ENCODE measurements at places on chromosomes 12 and 14.

- no peak for DNase-seq
Measured at GRCh38 chr12:34400986-34401658, 378.8 kb downstream of the ALG10 start.

GRCh38 chr12:64714551-64714968 lies 44.6 kb downstream of the GNS start:
- DNase-seq, result no peak

DNA sequence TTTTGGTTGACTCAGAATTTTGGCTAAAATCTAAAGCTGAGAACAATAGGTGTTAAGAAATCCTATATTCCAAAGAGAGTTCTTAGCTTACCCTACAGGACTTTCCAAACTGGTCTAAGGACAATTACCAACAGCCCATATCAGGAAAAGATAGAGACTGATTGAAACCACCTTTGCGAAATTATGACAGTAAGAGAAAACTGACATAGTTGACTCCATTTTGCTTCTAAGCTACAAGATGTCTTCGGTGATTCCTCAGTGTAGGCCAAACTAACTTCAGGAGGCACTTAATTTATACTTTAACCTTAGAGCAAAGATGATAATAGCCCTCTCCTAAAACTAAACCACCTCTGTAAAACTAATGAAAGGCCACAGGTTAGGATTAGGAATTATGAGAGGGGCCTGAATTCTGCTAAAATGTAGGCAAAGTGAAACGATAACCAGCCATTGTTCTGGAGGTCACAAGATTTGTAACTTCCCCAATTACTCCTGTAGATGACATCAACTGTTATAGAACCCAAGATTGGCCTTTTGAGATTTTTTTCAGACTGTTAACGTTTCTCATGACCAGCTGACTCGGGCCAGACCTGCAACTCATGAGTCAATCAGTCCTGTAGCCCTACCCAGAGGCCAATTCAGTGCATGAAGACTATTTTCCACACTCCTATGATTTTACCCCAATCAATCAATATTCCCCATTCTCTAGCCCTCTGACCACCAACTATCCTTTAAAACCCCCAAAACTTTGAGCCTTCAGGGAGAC lies 43.0 kb downstream of the KLRG1 start:
- no peak for DNase-seq

GRCh38 chr12:68403296-68403695 lies 71.1 kb upstream of the MDM1 start:
- DNase-seq, result no peak

DNA sequence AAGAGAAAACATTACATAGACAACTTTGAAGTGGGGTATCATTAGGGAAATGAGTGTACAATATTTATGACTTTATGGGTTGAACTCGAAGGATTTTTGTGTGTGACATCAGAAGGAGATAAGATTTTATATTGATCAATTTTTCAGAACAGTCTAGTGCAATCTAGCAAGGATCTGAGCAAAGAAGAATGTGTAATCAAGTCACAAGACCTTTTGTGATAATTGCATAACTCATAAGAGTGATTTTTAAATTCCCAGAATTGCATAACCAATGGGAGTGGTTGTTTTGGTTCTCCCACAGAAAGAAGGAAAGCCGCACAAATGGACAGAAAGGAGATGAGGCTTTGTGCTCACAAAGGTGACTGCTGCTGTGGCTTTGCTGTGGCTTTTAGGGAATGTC lies 441.8 kb upstream of the FLRT2 start:
- DNase-seq, result no peak

DNA sequence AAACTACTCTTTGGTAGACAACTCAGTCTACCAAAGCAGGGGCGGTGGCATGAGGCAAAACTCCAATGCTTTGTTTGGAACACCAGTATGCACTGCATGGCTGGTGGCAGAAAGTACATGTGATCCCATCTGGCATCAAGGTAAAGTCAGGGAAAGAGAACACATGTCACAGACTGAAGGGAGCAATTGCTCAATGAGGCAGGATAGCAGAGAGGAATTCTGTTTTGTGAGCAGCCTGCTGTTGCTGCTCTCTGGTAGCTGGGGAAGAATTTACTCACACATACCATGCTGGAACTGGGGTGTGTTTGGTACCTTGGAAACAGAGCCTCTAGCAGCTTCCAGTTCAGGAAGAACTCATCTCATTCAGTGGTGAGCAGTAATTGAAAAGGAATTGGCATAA lies 84.8 kb downstream of the HELB start:
- no peak for DNase-seq

DNA sequence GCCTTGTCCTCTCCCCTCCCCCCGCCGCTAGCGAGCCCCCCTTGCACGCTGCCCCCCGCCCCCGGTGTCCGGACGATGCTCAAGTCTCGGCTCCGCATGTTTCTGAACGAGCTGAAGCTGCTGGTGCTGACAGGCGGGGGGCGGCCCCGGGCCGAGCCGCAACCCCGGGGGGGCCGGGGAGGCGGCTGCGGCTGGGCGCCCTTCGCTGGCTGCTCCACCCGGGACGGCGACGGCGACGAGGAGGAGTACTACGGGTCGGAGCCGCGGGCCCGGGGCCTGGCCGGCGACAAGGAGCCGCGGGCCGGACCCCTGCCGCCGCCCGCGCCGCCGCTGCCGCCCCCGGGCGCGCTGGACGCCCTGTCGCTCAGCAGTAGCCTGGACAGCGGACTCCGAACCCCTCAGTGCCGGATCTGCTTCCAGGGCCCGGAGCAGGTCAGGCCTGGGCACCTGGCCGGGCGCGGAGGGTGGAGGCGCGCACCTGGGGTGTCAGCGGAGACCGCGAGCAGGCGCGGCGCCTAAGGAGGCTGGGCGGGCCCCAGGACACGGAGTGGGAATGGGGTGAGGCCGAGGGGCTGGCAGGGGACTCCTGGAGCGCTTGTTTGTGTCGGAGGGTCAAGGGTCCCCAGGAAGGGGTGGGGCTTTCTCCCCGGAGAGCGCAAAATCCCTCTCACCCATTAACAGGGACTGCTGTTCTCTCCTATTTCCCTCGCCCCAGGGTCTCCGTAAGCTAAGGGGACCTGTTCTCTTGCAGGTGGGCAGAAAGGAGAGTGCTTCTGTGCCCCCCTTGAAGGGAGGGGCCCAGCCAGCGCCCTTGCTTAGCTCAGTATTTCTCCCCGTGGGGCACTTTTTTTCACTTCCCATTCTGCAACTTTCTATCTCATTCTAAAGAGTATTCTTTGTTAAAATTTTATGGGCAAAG lies 810 bp downstream of the MARCHF9 start:
- DNase-seq, result no peak

- no peak for DNase-seq
Measured at GRCh38 chr12:13154831-13155230, 41.7 kb upstream of the EMP1 start.

DNA sequence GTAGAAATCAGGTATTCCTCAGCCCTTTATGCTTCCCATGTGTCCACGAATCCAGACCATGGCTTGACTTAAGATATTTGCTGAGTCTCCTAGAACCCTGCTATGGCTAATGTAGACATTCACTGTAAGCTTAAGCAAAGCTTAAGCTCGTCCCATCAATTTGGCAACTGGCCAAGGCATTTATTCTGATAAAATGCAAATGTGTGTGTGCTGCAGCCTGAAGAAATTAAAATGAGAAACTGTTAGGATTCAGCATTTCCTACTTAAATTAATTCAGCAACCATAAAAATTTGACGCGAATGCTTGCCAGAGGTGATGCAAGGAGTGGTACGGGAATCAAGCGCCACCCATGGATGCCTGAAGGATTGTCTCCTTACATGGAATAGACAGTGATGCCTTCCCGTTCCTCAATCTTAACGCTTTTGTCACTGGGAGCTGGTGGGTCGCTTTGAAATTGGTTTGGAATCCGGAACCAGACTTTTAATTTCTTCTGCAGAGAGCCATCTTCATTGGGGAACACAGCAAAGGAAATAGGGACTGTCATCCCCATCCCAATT lies 13.2 kb downstream of the HEBP1 start:
- no peak for DNase-seq

- DNase-seq, result no peak
Measured at GRCh38 chr12:96036765-96037455, 1.5 kb upstream of the LTA4H start.

DNA sequence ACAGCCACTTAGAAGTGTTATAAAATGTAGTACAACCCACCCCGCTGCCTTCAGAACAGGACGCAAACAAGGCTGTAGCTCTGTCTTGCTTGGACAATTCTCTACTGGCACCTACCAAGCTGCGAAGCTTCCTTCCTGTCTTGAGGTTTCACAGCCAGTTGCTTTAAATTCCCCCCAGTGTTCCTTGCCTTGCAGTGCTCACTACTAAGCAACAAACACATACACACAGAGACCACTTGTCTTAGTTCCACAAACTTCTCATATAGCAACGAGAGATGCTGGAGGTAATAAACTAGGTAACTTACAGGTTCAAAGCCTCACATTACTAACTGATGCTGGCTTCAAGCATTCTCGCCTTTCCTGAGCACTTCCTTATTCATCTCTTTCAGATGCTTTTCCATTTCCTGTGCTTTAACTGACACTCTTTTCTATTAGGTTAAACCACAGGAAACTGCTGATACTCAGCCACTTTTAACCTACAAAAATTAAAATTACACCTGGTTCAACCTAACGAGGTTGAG lies 91.5 kb upstream of the PTGDR start:
- DNase-seq, result no peak

DNA sequence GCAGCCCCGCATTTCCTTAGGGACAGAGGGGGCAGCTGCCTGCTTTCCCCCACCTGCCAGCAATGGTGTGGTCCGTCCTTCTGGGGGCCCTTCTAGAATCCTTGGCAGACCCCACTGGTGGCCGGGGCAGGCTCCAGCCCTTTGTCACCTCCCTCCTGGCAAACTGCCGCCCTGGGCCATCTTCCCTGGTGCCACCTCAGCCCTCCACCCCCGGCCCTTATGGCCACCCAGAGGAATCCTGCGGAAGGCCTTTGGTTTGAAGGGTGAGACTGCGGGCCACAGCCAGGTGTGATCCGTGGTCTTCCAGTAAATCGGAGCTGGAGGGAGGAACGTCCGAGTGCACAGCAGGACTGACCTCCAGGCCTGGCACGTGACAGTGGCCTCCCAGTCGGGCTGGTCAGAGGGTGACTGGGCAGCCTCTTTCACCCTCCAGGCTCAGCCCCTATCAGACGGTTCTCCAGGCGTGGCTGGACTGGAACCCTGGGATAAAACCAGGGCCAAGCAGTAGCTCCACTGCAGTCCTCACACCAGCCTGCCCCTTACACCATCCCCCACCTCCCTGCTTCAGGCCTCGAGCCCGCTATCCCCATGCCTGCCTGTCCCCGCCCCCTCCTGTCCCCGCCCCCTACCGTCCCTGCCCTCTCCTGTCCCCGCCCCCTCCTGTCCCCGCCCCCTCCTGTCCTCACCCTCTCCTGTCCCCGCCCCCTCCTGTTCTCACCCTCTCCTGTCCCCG lies 12.4 kb downstream of the FBRSL1 start:
- DNase-seq, result no peak

DNA sequence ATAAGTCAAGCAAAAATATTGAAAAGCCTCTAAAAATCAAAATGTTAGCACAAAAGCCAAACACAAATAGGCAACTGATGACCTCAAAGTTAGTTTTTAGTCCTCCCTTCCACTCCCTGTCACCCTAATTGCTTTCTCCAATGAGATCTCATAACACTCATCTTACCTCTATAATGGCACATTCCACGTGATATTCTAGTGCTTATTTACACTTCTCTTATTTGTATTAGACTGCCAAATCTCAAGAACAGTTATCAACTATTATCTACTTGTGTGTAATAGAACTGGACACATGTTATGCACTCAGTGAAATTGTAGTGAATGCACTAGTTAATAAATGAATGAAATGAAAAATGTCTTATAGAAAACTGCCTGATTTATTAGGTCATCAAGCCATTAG lies 55.5 kb upstream of the AVPR1A start:
- DNase-seq, result no peak

- no peak for DNase-seq
Measured at GRCh38 chr14:54712465-54713200, 145.7 kb downstream of the SAMD4A start.

DNA sequence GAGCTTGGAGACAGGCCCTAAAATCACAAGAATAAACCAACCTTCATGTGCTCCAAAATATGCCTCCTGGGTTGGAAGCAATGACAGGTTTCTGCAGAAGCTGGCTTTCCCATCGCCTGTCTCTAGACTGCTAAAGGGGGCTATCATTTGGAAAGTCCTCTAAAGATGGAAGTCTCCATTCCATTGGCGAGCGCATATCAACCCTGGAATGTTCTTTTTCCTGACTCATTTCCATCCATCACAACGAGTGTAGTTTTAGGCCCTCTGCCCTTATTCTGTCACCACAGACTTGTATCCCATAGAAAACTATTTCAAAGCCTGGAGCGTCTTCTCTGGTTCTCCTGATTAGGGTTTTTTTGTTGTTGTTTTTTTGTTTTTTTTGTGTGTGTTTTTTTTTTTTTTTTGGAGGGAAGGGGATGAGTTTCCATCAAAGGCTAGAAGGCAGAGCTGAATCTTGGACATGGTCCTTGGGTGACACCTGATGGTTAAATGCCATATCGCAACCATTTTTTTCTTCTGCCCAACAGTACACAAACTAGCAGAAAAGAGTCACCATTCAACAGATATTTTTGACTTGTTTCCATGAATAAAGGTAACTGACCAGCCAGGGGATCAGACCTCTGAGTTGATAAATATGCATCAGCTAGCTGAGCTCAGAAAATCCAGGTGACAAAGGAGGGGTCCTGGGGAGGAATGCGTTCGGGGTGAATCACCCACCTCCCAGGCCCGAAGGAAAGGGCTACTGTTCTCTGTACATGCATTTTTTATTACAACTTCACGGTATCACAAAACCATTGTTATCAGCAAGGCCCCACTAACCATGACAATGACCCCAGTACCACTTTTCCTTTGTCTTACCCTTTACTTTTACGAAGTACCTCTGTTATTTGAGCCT lies 40.5 kb downstream of the KCNA5 start:
- no peak for DNase-seq

- no peak for DNase-seq
Measured at GRCh38 chr14:69485701-69486100, 1.2 kb downstream of the PLEKHD1 start.

- no peak for DNase-seq
Measured at GRCh38 chr12:130576371-130576816, 139.7 kb downstream of the RIMBP2 start.

- DNase-seq, result no peak
Measured at GRCh38 chr12:12513416-12514006, 49.2 kb downstream of the DUSP16 start.

GRCh38 chr12:69585189-69586062 lies at the start of gene CCT2:
Gene CCT2 (plus strand): TSS chr12:69585459. CDS start chr12:69585522, 63 bp downstream.
- peak; percentile 41 for DNase-seq

- DNase-seq, result no peak
Measured at GRCh38 chr12:116539905-116540482, 19.2 kb upstream of the MAP1LC3B2 start.

- no peak for DNase-seq
Measured at GRCh38 chr14:100587086-100587762, at the start of gene BEGAIN. Gene BEGAIN (minus strand): TSS chr14:100587417. CDS start chr14:100587290, 127 bp downstream.

DNA sequence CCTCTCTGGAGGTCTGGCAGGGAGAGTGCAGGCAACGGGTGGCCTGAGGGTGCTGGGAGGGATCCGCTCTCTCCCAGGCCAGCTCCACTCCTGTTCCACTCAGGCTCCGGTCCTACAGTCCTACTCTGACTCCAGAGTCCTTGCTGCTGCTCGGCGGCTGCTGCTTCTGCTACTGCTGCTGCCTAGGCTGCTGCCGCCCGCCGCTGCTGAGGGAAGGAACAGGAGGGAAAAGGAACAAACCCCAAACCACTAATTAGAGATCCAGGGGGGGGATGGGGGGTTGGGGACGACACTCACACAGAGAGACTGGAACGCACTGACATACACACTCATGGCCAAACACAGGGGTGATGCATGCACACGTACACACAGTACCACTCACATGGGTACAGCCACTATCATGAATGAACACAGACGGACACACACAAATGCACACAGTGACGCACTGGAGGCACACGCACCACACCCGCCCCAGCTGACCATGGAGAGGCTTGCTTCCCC lies at the start of gene SP7:
Gene SP7, minus strand, starts transcription at position 174 of the 501 bp plus-strand sequence. CDS start 708 bp downstream, outside the sequence.
- DNase-seq, result no peak

GRCh38 chr12:15731940-15732339 lies 57.2 kb downstream of the EPS8 start:
- no peak for DNase-seq
